ENCODE measurements at places on chromosomes 3 and 15. TPM values are rescaled to one million over a fixed set of nuclear protein-coding genes. Genes with fewer than 3 reads are reported as not detected.

NPAP1 gene
- polyA plus RNA-seq, result not detected

MKRN3 gene
- polyA plus RNA-seq, result 1.5 TPM

BFSP2 gene
- not detected for polyA plus RNA-seq

HEMK1 gene
- polyA plus RNA-seq, result 35.3 TPM

TRPM1 gene
- not detected for polyA plus RNA-seq

GHSR gene
- not detected for polyA plus RNA-seq

ARRDC4 gene
- polyA plus RNA-seq, result 0.83 TPM

PAK6 gene
- not detected for polyA plus RNA-seq

STOML1 gene
- polyA plus RNA-seq, result 18.7 TPM

DNA sequence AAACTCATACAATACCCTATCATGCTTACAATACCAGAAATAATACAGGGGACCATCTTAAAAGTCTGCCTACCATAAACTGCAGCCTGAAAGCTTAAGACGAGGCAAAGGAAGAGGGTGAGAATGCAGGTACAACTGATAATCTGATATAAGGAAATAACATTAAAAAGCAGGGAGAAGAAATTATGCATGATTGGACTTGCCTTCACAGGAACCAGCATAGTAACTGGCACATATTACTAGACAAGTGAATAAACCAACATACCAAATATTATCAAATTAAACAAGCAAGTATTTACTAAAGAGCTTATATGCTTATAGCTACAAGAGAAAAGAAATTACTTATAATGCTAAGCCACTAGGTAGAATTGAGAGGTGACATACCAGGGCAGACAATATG is 18.7 kb downstream of the ANKRD28 start:
- no peak for DNase-seq

GRCh38 chr3:195806211-195806915 is 5.4 kb downstream of the MUC4 start:
- DNase-seq, result no peak

- DNase-seq, result no peak
Measured at GRCh38 chr15:84001037-84001436, 234.5 kb upstream of the GOLGA6L4 start.

- no peak for DNase-seq
Measured at GRCh38 chr3:152558386-152558785, 276.5 kb upstream of the P2RY1 start.

DNA sequence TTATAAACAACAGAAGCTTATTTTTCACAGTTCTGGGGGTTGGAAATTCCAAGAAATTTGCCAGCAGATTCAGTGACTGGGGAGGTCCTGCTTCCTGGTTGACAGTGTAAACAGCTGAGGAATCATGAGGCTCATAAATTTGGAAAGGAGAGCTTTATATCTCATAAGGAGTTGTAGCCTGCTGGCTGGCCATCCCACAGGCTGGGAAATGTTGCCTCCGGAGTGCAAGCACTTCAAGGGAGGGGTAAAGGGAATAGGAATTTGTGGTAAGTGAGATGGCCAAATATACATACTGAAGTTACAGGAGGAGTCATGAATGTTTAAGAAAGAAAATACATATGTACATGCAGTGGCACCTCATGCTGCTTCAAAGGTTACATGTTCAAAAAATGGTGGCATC is 217.2 kb upstream of the CBLB start:
- DNase-seq, result no peak

DNA sequence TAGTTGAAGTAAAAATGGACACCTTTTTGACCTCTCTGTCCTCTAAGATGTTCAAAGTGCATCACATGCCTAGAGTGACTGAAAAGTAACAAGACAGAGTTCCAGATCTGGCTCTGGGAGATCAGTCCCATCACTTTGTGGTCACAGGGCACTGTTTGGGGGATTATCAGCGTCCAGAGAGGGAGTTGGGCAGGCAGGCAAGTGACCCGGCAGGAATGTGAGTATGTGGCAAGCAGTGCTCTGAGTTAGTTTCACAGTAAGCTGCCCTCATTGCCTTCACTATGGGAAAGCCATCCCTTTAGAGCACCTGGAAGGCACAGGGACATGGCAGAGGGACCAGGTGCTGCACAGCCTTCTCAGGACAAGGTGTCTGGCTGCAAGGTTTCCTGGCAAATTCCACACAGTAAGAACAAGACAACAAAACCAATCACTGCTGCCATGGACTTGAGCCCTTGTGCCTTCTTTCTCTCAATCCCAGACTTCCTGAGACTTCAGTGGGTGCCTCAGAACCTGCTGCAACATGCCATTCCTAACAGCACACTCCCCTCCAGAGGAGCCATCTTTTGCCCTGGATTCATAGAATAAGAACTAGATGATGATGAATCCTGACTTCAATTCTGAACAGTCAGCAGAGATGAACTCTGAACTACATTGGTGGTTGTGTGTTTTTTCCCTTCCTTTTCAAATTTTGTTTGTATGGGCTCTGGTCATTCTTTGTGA is 55.2 kb downstream of the TIPARP start:
- DNase-seq, result no peak

DNA sequence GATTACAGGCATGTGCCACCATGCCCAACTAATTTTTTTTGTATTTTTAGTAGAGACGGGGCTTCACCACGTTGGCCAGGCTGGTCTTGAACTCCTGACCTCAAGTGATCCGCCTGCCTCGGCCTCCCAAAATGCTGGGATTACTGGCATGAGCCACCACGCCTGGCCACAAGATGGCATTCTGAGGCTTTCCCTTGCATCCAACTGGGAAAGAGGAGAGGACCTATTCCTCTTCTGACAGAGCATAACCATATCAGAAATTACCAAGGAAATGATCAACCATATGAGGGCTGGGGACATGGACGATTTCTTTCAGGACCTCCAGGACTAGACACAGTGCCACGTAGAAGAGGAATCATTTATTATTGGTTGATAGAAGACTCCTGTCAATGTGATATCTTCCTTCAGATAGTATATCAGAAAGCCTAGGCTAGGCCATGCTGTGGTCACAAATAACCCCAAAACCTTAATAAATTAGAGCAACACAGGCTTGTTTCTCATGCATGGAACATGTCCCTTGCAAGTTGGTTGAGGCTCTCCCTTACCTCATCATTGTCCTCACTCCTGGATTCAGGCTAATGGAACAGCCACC is 372.3 kb upstream of the IL12A start:
- no peak for DNase-seq

- DNase-seq, result no peak
Measured at GRCh38 chr15:74225928-74226327, 10.2 kb upstream of the CCDC33 start.

DNA sequence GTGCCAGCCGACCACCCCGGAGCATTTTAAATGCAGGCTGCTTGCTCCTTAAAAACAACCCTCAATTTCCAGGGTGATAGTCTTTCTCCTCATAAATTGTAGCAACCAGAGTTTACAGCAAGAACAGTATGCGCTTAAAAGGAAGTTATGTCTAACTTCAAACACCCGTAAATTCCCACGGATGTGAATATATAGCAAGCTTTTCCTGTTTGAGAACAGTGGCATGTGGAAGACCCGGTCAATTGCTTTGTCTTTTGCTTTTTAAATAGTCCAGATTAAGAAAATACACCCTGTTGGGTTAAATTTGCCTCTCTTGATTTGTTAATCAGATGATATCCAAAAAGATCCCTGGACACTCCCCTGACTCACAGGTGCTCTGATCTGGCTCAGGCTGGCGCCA is 20.8 kb downstream of the MRPS25 start:
- DNase-seq, result no peak

GRCh38 chr3:182848906-182849305 is 55.6 kb downstream of the ATP11B start:
- DNase-seq, result no peak

GRCh38 chr3:195411836-195412235 is 31.0 kb downstream of the ACAP2 start:
- no peak for DNase-seq

DNA sequence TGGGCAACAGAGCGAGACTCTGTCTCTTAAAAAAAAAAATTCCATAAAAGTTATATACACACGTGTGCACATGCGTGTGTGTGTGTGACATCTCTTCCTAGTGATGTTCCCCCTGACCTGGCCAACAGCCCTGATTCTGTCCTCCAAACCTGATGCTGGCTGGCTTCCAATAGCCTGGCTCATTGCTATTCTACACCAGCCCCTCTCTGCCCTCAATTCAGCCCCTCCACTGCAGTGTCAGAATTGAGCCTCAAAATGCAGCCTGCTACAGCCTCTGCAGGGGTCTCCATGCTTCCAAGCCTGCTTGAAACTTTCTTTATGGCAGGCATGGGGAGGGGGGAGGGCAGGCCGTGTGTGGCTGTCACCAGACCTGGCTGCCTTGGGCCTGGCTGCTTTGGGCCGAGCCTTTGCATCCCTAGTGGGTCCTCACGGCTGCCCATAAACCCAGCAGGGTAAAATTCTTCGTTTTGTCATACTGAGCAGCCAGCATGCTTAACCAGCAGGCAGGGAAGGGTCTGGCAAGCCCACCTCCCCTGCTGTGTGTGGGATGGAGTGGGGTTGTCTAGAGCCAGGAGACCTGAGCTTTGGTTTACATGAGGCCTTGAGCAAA is 22.7 kb upstream of the DOCK3 start:
- DNase-seq, result no peak

- no peak for DNase-seq
Measured at GRCh38 chr3:126827121-126827520, 123.1 kb downstream of the CHCHD6 start.

- no peak for DNase-seq
Measured at GRCh38 chr3:36741285-36741684, 23.1 kb downstream of the DCLK3 start.

DNA sequence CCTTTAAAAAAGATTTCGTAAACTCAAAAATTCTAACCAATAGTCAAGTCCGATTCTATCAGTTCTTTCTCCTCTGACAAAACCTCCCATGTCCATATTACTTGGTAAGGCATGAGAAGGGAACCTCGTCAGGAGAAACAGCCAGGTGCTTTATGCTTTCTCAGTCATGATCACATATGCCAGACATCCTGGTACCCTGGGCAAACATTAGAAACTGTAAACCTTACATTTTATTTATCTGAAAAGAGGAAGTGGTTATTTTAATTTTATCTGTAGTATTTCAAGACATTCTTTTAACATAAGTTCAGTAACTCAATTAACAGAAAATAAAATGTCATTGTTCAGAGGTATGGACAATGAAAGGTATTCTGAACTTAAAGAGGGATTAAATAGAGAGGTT is 474.8 kb upstream of the GBE1 start:
- no peak for DNase-seq
